GM23248 (cell line): ENCODE measurements at places on chromosomes 3 and 15. TPM values are rescaled to one million over a fixed set of nuclear protein-coding genes. Genes with fewer than 3 reads are reported as not detected.

NTRK3 gene
- total RNA-seq: not detected in 2 replicates

TRIM42 gene
- total RNA-seq: not detected in 2 replicates

GRCh38 chr3:58528629-58529028, 8.4 kb downstream of the ACOX2 start:
- DNase-seq: peak; percentile 30

- no peak for DNase-seq
Measured at GRCh38 chr3:80696280-80696679, 928.5 kb upstream of the ROBO1 start.

DNA sequence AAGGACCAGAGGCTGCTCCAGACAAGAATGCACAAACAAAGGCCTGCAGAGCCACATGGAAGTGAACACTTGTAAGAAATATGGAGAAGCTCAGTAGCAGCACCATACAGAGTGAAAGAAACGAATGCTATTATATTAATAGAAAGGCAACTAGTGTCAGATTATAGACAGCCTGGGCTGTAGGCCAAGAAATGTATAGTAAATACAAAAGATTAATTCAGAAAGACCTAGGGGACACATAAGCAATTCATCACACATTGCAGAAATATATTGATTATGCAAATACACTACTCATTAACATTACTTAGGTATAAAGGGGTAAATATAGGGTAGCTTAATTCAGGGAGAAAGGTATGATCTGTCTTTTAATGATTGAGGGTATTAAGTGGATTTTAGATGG, 69.5 kb upstream of the GUCA1C start:
- DNase-seq: no peak

DNA sequence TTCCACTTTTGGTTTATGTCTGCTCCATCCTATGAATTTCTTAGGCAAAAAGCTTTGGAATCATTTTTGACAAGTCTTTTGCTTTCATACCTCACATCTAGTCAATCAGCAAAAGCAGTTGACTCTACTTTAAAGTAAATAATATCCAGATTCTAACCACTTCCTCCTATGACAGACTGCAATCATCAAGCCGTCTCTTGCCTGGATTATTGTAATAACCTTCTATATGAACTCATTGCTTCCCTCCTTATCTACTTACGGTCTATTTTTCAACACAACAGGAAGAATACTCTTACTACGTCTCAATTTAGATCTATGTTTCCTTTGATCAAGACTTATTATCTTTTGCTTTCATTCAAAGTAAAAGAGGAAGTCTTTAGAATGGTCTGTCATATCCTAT, 20.7 kb downstream of the CLDN1 start:
- no peak for DNase-seq

DNA sequence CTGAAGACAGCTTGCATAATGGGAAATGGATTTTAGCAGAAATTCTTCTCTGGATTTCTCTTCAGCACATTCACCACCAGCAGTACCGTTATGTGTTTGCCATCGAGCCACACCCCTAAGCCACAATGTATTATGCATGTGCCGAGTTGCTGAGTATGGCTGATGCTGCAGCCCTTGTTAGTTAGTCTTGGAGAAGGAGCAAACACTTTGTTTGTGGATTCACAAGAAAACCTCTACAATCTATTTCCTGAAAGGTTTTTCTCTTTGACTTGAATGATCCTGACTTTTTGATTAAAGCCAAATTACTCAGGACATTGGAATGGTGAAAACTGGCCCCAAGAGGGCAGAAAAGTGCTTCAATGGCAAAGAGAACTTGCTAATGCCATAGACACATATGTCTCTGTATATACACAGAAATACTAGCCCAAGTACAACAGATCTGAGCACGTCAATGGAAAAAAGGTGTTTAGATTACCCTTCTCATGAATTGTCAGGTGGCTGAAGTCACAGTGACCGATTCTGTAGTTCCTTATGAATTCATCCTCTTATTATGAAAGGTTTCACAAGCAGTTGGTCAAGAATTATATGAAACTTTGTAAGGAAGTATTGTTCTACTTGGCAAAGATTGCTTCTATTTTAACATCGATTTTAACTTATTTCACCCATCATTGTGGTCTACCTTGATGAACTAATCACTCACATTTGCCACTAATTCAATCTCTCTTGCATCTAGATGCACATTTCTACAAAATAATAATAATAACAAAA, 103.0 kb downstream of the P3H2 start:
- peak; percentile 69 for DNase-seq

GRCh38 chr3:107772016-107772415, 249.3 kb downstream of the BBX start:
- DNase-seq: no peak

DNA sequence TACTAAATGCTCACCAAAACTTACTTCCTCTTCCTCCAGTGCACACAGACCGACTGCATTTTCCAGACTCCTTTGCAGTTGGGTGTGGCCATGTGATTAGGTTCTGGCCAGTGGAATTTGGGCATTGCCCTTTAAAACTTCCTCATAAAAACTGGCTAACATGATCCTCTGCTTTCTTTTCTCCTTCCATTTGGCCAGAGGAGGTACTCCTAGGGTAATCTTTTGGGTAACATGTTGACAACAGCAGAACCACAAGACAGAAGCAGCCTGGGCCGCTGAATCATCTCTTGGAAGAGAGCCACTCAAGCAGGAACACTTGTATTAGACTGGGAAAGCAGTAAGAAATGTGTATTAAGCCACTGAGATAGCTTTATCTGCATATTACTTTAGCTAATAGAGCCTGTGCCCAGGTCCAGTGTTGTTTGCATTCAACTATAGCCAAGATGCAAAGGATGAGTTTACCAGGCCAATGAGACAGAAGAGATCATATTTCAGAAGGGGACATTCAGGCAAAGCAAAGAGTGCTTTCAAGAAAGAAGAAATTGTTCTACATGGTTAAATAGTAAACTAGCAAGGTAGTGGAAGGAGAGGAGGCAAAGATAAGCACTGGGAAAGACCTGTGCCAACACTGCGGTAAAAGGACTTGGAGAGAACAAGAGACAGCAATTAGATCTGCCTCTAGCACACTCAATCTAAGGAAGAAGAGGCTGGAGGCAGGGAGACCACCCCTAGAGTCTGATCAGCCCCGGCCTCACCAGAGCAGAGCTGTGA, 79.8 kb downstream of the PLCH1 start:
- DNase-seq: peak; percentile 88

GRCh38 chr3:122671553-122671952, 9.1 kb upstream of the PARP14 start:
- no peak for DNase-seq
